LoVo (cell line): ENCODE measurements at places on chromosomes 3 and 15.

DNA sequence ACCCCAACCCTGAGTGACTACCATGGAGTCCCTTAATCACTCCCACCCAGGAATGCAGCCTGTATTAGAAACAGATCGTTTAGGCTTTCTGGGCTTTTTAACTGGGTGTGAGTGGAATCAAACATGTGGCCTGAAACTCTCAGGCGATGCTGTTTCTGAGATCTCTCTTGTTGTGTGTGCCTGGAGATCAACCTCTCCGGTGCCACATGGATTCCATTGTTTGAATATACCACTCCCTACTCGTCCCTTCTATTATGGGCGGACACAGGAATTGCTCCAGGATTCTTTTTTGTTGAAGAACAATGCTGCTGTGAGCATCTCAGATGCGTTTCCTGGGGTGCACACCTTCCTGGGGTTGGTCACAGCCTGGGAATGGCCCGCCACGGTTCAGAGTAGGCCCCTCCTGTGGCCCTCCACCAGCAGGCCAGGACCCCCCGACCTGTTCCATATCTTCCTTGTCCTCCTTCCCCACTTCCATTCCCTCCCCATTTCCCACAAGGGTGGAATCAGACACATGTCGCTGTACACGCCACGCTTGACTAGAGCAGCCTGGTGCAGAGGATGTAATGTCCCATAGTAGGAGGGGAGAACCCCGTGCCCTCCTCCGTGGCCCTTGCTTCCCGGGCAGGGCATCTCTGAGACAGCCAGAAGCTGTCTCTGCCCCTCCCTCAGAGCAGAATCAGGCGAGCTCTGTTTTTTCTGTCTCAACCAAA lies 36.4 kb upstream of the PRR23E start:
- DNase-seq: no peak

DNA sequence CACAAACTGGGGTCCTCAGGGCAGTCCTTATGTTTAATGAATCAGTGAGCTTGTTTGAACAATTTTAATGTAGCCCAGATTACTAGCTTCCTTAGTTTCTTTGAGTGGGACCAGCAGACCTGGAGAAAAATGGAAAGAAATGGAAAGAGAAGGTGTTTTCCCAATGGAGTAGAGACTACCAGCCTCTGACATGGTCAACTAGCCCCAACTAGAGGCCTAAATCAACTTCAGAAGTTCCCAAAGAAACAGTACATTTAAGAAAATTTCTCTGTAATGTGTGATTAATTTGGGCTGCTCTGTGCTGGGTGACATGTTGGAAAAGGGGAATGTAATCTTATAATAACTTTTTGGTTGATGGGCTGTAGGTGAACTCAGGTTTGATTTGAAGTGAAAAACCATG lies 310.9 kb downstream of the MFSD1 start:
- no peak for DNase-seq

DNA sequence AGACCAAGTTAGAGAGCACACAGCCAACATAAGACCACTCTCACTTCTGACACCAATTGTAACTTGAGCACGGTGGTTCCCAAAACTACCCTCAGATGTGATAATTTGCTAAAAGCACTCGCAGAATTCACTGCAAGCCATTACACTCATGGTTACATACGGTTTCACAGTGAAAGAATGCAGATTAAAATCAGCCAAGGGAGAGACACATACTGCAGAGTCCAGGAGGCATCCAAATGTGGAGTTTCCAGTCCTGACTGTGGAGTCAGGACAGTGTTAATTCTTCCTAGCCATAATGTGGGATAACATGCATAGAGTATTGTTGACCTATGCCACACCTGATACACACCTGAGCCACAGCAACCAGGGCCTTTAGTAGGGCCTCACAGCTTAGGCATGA lies 956.4 kb downstream of the NTRK3 start:
- DNase-seq: no peak

DNA sequence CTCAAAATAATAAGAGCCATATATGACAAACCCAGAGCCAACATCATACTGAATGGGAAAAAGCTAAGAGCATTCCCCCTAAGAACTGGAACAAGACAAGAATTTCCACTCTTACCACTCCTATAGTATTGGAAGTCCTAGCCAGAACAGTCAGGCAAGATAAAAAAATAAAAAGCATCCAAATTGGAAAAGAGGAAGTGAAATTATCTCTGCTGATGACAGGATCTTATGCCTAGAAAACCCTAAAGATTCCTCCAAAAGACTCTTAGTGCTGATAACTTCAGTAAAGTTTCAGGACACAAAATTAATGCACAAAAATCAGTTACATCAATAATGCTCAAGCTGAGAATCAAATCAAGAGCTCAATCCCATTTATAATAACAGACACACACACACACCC lies 45.9 kb upstream of the SLC2A2 start:
- DNase-seq: no peak

- DNase-seq: no peak
Measured at GRCh38 chr3:119967353-119968006, 126.8 kb downstream of the GSK3B start.

DNA sequence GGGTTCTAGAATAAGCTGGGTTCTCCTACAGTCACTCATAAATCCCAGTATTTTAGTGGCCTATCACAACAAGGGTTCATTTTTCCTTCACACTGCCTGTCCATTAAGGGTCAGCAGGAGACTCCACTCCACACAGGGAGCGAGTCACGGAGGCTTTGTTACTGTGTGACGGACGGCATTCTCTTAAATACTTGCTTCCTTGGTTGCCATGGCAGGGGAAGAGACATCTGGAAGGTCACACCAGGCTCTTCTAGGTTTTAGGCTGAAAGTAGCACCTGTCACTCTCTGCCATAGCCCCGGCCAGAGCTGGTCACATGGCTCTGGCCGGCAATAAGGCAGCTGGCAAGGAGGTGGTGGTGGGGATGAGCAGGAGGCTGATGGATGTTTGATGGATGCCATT lies 89.4 kb upstream of the ANKRD34C start:
- DNase-seq: no peak

- DNase-seq: no peak
Measured at GRCh38 chr3:102105193-102105592, 255.9 kb downstream of the NFKBIZ start.

DNA sequence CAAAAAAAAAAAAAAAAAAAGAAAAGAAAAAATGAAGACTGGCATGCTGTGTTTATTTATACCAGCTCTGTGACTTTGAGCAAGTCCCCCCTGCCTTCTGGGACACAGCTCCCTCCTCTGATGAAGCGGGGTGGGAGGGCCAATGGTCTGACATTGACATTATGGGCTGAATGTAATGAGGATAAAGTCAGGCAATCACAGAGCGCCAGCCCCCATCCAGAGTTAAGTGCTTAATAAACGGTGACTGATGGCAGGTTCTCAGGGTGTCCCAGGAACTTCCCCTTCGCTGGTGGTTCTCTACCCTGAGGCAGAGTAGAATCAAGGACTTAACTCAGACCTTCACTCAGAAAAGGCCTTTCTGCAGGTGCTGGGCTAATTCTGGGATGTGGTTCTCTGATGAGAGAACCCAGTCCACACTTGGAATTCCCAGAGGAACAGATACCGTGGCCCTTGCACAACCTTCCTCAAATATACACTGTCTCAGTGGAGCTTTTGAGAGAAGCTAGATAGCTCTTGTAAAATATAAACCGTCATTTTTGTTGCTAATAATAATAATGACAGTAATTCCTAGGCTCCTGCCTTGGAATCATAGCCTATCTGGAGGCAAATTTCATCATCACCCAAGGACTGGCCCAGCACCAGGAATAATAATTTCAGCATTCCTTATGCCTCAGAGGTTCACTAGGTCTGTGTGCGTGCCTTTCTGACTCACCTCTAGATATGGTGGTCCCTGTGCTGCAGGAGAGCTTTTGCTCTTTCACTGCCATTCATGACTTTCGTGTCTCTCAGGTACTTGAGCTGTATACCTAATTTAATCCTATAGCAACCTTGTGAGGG lies 115.8 kb downstream of the RPLP1 start:
- no peak for DNase-seq

GRCh38 chr15:31488437-31489204 lies 162.0 kb downstream of the KLF13 start:
- DNase-seq: peak; percentile 78

DNA sequence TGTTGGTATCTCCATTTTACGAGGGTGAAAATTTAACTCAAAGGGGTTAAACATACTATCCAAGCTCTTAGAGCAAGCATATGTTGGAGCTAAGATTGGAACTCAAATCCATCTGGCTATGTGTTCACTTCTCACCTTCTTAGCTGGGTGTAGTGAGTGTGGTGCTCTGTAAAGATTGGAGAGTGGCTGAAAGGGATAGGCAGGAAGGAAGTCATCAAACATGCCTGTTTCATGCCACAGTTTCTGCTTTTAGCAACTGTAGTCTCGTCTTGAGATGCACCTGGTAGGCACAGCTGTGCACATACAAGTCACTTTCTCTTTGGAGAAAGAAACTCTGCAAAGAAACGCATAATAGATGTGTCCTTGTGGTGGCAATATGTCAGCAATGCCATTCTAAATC lies 189.1 kb upstream of the MDFIC2 start:
- no peak for DNase-seq

DNA sequence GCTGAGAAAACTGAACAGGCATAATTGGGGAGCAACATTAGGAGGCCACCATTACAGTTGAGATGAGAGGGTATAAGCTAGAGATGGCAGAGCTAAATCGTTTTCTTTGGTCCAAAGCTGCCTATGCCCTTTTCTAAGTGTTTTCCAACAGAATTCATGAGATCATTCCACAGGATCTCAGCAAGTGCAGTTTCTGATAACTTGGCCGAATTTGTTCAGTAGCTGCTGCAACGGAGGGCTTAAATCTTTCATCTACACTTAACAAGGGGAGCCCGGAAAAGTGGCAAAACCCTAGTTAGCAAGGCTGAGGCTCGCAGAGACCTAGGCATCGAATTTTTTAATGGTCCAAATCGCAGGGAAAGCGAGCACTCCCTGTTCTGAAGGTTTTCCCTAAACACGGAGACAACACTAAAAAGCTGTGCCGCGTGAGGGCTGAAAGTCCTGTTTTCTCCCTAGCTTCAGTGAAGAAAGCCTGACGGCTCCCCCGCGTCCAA lies 531 bp upstream of the BLOC1S6 start:
- DNase-seq: peak; percentile 8

DNA sequence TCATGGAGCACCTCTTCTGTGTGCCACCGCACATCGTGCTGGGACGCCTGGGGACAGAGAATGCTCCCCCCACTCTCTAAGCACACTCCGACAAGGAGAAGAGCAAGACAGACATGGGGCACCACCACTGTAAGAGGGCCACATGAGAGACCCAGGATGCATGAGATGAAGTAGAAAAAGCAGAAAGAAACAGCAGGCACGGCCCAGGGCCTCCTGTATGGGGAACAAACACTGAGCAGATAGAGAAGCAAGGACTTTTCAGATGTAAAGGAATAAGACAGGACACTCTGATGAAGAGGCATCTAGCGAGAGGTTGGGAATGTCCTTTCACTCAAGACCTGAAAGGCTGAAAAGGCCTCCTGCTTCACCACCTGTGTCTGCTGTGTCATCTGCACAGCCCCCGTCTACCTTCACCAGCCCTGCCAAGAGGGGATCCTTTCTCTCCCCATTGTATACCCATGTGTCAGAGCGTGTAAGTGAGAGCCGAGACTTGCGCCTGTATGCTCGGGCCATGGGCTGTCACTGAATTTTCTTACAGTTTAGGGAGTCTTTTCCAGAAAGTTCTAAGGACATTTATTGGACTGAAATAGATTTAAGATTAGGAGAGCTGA lies 125.6 kb downstream of the LRRK1 start:
- no peak for DNase-seq

DNA sequence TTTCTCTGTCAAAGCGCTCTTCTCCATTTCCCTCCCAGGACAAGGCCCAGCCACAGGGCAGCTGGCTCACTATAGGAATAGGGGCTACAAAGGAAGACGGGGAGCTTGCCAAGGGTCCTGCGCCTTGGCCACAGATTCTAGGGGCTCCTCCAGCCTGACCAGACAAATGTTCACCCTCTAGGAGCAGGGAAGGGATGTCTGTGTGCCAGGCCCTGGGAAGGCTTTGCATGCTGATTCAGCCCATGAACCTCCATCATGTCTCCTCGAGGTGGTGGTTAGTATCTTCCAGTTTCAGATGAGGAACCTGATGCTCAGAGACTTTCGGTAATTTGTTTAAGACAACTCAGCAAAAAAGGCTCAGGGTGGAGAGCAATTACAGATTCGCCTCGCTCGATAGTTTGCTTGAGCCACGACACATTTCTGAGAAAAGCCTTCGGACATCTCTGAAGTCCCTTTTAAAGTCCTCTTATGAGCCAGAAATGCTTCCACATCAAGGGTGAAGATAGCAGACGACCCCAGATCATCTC lies 110.0 kb downstream of the XXYLT1 start:
- no peak for DNase-seq

DNA sequence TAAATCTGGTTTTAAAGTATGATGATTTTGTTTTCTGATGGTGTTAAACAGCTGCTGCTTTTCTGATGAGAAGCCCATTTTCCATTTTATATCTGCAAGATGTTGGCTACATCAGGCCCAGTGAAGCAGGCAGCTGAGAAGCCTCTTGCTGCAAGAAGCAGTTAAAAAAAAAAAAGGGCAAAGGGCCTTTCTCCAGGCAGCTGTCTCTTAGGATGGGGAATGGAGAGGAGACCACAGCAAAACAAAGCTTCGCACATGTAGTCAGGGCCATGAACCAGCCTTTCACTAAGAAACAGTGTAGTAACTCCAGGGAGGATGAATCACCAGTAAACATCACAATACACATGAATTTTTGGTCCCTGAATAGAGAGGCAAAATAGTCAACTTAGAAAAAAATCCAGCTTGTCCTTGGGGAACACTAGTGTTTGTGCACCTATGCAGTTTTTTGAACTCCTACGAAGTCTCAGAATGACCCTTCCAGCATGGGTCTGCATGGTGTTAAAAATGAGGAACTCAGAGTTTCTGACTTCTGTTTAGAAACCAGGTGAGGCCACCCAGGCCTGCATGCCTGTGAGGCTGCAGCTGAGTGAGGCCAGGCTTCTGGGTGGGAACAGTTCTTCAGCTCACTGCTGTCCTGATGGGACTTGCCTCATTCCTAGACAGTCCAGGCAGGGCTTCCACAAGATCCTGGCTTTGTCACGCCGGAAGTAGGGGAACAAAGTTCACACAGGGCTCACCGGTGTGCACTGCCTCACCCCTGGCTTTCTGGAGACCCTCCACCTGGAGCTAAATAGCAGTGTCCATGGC lies 518.7 kb downstream of the MCTP2 start:
- DNase-seq: no peak

- DNase-seq: peak; percentile 62
Measured at GRCh38 chr15:85589851-85590250, 204.9 kb downstream of the KLHL25 start.

- DNase-seq: no peak
Measured at GRCh38 chr3:184175506-184175905, 851 bp downstream of the AP2M1 start.

- DNase-seq: no peak
Measured at GRCh38 chr3:160009525-160009924, 20.9 kb downstream of the IL12A start.

DNA sequence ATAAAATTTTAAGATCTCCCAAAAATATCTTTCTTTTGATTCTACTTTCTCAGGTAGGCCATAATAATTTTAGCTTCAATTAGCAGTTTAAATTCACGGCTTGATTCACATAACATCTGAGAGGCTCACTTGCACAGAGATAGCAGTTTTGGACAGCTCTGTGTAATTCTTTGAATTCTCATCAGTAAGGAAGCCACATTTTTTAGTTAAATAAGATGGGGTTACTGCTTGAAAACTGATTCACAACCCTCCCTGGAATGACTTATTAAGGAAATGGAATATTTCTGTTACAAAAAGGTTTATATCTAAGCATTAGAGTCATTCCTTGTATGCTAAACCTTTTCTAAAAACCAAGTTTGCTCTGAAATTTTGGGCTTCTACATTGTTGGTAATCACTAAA lies 212.7 kb downstream of the ALCAM start:
- DNase-seq: no peak
